ENCODE measurements at places on chromosomes 1 and 21.

GRCh38 chr1:234486858-234487840 lies 8.2 kb upstream of the TARBP1 start:
- no peak for DNase-seq

GRCh38 chr1:101122452-101123166 lies 97.0 kb upstream of the DPH5 start:
- no peak for DNase-seq

DNA sequence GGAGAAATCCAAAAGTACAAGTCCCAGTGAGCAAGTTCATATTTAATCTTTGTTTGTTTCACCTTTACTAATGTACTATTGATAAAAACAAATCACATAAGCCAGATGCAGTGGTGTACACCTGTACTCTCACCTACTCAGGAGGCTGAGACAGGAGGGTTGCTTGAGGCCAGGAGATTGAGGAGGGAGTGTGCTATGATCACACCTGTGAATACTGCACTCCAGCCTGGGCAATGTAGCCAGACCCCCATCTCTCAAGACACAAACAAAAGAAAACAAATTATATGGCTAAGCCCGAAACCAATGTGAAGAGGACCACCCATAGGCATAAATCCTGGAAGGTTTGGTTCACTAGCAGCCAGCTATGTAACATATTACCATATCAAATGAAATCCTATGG lies 9.6 kb upstream of the USP24 start:
- DNase-seq: no peak

- DNase-seq: no peak
Measured at GRCh38 chr1:64845831-64846425, 101.1 kb downstream of the RAVER2 start.

DNA sequence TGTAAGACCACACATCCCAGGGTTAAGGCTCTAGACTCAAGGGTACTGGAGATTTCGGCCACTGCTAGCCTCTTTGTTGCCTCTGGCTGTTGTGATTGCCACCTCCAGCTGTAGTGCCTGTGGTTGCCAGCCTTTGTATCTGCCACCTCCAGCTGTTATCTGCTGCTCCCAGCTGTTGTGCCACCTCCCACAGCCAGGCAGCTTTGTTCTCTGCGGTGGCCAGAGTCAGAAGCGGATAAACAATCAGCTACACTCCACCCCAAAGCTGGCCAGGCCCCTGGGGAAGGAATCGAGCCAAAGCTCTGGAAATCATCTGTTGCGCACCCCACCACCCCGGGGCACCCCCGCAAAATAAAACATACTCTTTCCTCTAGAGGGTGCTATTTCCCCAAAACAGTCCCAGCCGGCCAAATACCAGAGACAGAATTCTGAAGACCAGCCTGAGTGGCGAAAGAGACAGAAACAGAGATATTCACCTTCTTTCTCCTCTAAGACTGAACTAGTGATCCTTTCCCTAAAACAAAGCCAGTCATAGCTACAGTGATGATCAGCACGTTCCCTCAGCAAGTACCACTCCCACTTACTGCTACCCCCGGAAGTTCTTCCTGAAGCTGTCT lies 14.8 kb upstream of the PIGM start:
- peak; percentile 43 for DNase-seq

- DNase-seq: no peak
Measured at GRCh38 chr1:35136780-35137179, 56.2 kb downstream of the SFPQ start.

GRCh38 chr1:23384312-23385058 lies 14.8 kb upstream of the ZNF436 start:
- DNase-seq: no peak

DNA sequence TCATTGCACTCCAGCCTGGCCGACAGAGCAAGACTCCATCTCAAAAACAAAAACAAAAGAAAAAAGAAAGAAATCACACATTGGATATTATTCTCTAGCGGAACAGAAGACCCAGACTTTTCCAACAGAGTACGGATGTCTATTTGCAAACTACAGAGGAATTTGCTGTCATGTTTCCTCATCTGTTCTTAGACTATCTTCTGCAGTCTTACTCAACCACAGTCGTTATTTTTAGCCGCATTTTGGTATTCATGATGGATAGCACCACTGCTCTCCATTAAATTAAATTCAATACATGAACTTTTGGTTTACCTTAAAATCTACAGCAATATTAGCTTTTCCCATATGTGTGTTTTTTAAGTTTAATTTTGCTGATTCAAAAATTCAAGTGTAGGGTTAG lies 14.2 kb upstream of the HEATR1 start:
- no peak for DNase-seq

- DNase-seq: no peak
Measured at GRCh38 chr1:12745126-12745991, 641 bp upstream of the CFAP107 start.

DNA sequence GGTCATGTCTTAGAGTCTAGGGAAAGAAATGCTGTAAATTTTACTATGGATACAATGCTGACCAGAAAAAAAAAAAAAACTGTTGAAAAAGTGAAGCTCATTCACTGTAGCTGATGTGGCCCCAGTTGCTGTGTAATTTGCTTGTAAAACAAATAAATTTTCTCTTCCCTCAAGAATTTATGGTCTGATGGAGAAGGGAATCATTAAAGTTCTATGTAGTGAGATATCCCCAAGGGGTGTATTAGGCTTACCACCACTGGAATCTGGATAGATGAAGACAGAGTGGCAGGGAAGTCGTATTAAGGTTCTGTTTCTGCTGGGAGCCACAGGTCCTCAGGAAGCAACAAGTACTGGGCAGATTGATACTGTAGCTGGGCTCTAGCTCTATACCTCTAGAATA lies 860.0 kb downstream of the LTN1 start:
- no peak for DNase-seq

- no peak for DNase-seq
Measured at GRCh38 chr1:49102752-49103151, 326.1 kb upstream of the BEND5 start.

DNA sequence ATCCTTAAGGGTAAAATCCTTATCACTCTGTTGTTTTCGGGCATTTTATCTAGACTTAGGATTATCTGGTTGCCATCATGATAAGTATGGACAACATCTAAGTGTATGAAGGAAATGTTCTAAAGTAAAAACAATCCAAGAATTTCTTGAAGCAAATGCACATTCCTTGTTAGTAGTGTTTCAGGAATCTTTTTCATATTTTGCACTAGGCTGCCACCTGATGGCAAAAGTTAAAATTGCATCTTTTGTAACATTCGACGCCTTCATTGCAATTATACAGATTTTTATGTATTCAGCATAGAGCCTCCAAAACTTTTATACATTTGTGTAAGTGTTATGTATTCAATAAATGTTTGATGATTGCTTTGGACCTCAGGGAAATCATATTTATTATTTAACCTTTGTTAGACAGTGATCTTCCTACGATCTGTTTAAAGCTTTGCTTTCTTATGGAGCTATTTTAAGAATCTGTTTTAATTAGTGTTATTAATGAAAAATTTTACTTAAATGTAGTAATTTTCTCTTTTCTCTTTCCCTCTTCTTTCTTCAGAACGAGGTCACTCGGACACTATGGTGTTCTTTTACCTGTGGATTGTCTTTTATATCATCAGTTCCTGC lies 49.4 kb upstream of the KIAA1614 start:
- DNase-seq: peak; percentile 21

DNA sequence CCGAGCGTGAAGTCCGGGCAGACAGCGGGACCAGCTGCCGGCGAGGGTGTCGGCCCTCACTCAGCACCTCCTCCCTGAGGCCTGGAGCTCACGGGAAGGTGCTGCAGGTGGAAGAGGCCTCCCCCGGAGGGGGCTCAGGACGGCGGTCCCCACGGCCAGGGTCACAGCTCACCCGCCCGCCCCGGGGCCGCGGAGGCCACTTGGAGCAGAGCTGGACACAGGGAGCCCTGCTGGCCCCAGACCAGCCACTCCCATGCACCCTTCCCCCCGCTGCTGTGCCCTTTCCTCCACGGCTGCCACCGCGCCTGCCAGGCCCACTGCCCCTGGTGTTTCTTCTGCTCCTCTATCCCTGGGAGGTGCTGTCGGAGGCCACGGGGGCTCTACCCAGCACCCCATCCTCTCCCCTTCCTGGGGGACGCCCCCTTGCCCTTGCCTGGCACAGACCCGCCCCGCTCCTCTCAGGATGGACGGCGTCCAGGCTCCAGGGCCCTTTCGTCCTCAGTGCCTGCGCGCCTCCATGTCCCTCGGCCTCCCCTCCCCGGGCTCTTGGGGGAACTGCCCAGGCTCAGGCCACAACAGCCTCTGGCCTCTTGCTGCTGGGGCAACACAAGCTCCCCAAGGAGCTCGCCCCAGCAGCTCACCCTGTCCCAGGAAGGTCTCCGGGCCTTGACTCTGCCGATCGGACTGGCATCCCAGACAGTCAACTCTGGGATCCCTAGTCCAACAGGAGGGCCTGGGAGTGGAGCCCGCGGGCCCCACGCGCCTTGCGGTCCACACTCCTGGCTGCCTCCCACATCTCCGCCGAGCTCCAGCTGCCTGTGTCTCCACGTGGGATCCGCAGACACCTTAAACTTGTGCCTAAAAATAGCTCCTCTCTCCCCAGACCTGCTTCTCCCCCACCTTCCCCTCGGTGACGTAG lies 4.1 kb downstream of the TMEM240 start:
- DNase-seq: no peak

DNA sequence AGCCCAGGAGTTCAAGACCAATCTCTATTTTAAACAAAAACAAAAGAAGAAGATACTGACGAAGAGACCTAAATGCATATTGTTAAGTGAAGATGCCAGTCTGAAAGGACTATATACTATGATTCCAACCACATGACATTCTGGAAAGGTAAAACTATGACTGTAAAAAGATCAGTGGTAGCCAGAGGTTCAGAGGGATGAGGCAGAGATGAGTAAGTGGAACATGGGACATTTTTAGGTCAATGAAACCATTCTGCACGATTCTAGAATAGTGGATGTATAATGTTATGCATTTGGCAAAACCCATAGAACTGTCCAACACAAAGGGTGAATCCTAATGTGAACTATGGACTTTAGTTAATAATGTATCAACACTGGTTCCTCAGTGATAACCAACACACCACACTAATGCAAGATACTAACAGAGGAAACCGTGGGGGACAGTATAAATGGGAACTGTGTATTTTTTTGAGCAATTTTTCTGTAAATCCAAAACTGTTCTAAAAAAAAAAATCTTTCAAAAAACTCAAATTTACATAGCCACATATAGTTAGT lies 8.2 kb downstream of the RC3H1 start:
- no peak for DNase-seq

DNA sequence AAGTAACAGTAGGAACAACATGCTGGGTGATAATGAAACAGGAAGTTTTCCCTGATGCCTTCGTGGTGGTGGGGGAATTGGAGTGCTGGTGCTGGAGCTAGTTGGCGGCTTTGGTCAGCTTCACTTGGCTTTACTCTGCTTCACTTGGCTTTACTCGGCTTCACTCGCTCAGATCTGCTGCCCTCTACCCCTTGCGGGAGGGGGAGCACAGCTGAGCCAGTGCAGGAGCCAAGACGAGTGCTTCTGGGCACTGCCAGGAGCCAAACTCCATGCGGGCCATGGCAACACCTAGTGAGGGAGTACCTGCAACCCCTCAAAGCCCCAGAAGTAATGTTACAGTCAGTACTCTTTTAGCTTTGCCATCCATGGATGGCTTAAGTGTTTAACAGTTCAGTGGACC lies 10.6 kb upstream of the PRKACB start:
- no peak for DNase-seq

DNA sequence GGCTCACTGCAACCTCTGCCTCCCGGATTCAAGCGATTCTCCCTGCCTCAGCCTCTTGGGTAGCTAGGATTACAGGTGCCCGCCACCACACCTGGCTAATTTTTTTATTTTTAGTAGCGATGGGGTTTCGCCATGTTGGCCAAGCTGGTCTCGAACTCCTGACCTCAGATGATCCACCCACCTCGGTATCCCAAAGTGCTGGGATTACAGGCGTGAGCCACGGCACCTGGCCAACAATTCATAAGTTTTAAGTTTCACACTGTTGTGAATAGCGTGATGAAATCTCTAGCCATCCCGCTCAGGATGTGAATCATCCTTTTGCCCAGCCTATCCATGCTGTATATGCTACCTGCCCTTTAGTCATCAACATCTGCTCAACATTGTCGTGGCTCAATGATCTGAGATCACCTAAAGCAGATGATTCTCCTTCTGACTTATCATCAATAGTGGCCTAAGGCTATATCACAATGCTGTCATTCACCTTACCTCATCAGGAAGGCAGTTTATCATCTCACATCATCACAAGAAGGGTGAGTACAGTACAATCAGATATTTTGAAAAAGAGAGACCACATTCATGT lies 2.6 kb downstream of the PFDN2 start:
- DNase-seq: no peak

GRCh38 chr1:151508833-151509232 lies 2.4 kb upstream of the CGN start:
- DNase-seq: no peak

DNA sequence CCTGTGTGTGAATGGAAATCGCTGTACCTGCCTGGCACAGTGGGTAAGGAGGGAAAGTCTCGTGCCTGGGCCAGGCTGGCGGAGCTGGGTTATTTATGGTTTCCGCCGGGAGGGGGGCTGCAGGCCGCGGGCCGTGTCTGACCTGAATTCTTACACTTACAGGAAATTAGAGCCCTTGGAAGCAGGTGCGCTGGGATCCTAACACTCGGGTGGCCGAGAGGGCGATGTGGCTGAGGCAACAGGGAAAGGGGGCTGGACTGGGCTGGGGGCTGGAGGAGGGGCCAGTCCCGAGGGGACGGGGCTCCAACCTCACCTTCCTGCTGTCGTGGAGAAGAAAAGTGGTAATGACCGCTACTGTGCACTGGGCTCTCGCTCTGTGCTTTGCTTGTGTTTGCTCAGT lies 109.4 kb upstream of the WNT4 start:
- no peak for DNase-seq

DNA sequence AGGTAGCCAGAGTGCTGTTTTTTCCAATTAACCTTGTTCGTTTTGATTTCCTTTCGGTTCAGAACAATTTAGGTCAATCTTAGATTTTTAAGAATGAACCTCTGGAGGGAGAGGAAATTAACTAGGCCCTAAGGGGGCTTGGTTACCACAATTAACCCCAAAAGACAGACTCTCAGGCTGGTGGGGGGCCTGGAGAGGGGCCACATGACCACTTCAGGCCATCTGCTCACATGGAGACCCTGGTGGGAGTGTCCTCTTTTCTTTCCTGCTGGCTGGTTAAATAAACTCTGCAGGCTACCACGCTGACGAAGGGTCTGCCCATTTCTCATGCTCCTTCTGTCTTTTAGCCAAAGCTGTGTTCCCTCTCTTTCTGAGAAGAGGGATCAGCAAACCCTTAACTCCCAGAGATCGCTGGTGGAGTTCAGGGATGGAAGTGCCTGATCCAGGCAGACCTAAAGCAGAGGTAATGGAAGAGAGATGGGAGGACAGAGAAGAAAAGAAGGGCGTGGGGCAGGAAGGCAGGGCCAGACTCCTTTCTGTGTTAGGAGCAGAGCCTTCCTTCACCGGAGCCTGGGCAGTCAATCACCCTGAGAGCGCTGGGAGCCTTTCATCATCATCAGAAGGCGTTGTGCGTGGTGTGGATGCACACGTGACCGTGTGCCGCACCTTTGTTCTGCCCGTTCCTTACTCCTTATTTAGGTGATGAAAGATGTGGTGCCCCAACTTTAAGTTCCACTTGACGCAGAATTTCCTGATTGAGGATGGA lies 58.5 kb downstream of the KIF26B start:
- no peak for DNase-seq

All from naive thymus-derived CD8-positive, alpha-beta T cell (primary cell).